CD4-positive, alpha-beta memory T cell (primary cell): ENCODE measurements at places on chromosomes 12 and 14. TPM values are rescaled to one million over a fixed set of nuclear protein-coding genes. Genes with fewer than 3 reads are reported as not detected.

FOXN4 gene
- not detected for total RNA-seq

KRT73 gene
- 6.0 TPM for total RNA-seq

TGFB3 gene
- 6.4 TPM for total RNA-seq

CLEC4C gene
- not detected for total RNA-seq

FAM90A1 gene
- not detected for total RNA-seq

IAPP gene
- not detected for total RNA-seq

ZDHHC22 gene
- not detected for total RNA-seq

DNM1L gene
- total RNA-seq: 50.1 TPM

SERPINA1 gene
- 0.58 TPM for total RNA-seq

PPP1R12A gene
- 129 TPM for total RNA-seq

GRCh38 chr14:89757313-89757939 is 197.1 kb downstream of the EFCAB11 start:
- DNase-seq: no peak

GRCh38 chr12:25146686-25147085 is 48.3 kb downstream of the DNAI7 start:
- no peak for DNase-seq

- no peak for DNase-seq
These were observed 17.3 kb downstream of the GSG1 start for GRCh38 chr12:13085968-13086686.

- no peak for DNase-seq
These were observed 202.6 kb downstream of the CRADD start for GRCh38 chr12:93879476-93880421.

DNA sequence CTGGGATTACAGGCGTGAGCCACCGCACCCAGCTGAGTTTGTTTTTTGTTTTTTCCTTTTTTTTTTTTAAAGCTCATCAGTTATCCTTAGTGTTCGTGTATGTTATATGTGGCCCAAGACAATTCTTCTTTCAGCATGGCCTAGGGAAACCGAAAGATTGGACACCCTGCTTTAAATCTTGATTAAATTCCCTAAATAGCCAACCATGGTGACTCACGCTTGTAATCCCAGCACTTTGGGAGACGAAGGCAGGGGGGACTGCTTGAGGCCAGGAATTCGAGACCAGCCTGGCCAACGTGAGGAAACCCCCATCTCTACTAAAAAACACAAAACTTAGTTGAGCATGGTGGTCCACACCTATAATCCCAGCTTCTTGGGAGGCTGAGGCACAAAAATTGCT is 131.1 kb downstream of the MED13L start:
- DNase-seq: no peak

DNA sequence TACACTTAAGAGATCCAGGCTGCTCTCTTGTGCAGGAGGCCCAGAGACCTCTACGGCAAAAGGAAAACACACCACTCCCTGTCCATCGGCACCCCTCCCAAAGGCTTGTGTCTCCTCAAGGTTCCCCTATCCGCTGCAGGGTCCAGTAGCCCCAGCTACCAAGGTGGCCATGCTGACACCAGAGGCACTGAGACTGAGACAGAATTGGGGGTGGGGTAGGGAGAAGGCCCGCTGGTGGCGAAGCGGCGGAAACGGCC is 590 bp downstream of the DDIT3 start:
- peak; percentile 18 for DNase-seq

- no peak for DNase-seq
These were observed 5.3 kb downstream of the GYS2 start for GRCh38 chr12:21599143-21599999.

GRCh38 chr12:6047249-6048237 is 76.9 kb downstream of the VWF start:
- no peak for DNase-seq

DNA sequence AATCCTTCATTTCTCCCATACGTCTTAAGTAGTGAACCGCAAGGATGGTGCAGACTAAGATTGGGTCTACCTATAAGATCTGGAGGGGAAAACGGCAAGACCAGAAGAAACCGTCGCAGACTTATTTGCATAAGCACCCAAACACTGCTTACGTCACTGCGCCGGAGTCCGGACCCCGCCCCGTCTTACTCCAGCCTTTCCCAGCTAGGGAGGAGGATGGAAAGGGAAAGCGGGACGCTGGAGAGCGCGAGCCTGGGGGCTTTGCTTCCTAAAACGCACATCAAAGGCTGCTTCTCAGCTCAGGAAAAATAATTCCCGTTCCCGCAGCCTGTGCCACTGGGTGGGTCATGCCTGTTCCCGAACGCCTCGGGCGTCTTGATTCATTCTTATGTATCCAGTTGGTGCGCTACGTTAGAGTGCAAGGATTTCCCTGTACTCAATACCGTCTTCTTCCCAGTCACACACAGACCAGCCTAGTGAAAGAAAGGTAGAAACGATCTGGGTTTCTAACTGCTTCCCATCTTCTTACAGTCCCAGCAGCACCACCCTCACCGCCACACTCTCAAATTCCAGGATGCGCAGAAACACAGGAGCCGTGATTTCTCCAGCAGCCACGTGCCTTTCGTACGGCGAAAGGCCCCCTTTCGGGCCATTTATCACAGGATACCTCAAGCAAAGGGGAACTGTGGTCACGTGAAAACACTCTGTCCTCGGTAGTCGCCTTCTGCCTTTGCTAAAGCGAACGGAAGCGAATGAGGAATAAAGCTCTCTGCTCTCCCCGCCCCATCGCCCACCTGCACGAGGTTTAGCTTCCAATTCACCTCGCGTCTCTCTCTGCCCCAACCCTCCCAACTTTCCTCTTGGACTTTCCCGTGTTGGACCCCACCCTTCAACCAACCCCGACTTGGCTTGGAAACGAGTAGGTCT is 1.1 kb downstream of the SLC6A15 start:
- no peak for DNase-seq

GRCh38 chr14:104974146-104974541 is 4.0 kb downstream of the AHNAK2 start:
- no peak for DNase-seq

DNA sequence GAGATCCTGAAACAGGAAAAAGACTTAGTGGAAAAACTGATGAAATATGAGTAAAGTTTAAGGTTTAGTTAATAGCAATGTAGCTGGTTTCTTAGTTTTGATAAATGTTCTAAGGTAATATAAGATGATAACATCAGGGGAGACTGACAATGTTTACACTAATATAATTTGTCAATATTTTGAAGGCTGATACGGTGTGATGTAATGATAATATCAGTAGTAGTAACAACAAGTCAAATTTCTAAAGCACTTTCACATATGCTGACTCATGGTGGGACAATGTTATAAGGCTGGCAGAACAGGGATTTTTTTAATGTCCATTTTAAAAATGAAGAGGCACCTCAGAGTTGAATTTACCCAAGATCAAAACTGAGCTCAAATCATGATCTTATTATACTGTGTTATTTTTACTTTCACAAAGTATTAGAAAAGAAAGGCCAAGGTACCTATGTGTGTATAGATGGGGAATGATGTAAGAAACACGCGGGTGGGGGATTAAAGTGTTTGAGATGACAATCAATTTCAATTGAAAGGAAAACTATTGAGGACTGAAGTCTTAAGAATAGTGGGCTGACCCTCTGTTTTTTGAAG is 2.4 kb upstream of the FLRT2 start:
- DNase-seq: no peak

DNA sequence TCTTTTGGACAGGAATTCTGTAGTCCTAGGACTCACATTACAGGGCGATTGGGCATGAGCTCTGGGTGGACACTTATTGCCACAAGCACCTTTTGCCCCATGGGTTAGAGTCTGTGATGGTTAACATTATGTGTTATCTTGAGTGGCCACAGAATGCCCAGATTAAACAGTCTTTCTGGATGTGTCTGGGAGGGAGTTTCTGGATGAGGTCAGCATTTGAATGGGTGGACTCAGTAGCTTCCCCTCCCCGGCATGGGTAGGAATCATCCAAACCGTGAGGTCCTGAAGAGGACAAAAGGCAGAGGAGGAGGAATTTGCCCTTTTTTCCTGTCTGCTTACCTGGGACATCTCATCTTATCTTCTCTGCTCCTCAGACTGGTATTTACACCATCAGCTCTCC is 85.6 kb downstream of the BMP4 start:
- DNase-seq: no peak

- peak; percentile 19 for DNase-seq
These were observed 1131.0 kb downstream of the BCL11B start for GRCh38 chr14:98140862-98141530.

DNA sequence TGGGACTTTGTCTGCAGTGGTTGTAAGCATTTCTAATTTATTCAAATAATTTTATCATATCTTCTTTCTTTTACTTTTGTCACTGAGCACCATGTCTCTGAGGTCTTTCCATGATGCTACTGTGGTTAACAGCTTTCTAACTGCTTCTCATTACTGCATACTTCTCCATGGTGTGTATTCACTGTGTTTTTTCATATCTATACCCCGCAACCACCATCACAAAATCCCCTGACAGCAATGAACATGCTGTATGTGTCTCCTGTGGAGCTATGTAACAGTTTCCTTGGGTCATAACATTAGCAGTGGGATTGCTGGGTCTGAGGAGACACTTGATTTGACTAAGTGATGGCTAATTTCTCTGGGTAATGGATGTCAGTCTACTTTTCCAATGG is 29.2 kb upstream of the CHST11 start:
- DNase-seq: no peak

DNA sequence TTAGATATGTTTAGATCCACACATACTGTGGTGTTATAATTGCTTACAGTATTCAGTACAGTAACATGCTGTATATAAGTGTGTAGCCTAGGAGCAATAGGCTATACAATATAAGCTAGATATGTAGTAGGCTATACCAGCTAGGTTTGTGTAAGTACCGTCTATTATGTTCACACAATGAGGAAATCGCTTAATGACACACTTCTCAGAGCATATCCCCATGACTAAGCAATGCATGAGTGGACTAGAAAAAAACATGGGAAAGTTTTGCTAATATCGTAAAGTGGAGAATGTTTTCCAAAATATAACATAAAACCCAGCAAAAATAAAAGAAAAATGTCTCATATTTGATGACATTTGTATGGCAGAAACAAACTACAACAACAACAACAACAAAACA is 27.3 kb downstream of the AKAP3 start:
- DNase-seq: no peak

GRCh38 chr14:105005329-105005928 is 15.5 kb downstream of the CDCA4 start:
- no peak for DNase-seq

- DNase-seq: no peak
These were observed 1.7 kb upstream of the KLC1 start for GRCh38 chr14:103627073-103628025.

DNA sequence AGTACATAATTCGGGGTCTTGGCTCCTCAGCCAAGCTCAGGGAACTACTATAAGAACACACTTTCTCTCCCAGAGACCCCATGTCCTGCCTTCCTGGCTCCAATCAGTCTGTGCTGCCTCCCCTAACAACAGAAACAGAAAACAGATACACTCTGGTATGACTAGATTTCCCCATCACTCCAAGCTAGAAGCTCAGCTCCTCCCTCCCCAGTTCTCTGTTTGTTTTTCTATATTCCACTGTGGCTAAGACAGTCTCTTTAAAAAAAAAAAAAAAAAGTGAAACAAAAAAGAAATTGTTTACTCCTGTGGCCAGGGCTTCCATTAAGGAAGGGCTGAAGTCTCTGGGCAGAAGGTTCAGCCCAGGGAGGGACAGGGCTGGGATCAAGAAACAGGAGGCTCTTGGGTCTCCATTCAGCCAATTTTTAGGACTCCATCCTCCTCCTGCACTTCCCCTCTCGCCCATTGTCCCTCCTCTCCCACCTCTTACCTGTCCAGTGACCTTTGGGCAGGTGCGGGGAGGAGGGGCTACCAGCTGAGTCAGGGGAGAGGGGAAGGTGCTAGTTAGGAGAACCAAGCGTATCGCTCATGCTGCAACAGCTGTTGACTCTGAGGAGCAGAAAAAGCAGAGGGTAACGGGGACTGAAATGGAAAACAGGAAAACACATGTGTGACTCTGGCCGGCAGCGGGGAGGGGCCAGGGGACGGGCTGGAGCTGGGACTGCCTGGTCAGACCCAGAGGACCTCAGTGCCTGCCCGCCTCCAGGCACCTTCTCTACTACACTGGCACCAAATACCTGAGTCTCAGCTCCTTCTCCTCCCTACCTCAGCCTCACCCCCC is 4.1 kb upstream of the SLC7A7 start:
- no peak for DNase-seq

DNA sequence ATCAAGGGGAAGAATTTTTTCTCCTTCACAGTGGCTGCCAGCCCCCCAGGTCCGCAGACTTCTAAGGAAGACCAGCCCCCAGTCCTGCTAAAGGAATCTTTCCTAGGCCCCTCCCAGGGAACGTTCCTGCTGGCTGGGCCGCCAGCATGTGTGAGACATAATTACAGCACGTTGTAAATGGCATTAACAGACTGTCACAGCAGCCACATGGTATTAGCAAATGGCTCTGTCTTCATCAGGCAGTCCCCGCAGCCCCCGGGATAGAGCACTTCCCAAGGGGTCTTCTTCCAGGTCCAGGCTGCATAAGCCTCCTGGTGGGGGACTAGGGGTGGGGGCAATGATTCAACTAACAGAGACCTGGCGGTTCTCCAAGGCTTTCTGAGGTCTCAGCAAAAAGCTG is 34.9 kb upstream of the FAM222A start:
- no peak for DNase-seq

DNA sequence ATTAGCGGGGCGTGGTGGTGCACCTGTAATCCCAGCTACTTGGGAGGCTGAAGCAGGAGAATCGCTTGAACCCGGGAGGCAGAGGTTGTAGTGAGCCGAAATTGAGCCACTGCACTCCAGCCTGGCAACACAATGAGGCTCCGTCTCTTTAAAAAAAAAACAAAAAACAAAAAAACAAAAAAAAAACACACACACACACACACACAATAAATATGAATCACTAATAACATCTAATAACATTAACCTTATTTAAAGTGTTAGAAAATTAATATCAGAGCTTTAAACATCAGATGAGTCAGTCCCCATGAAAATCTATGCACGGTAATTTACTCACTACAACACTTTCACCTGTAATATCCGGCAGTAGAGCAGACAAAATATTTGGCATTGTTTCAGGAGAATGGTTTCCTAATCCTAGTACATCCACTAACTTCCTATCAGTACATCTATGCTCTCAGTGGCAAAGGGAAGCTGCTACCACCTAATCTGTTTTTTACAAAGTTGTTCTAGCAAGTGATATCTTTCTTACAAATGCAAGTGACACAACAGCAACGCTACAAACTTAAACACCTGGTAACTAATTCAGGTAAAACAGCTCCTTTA is 36.2 kb downstream of the MED13L start:
- DNase-seq: no peak

DNA sequence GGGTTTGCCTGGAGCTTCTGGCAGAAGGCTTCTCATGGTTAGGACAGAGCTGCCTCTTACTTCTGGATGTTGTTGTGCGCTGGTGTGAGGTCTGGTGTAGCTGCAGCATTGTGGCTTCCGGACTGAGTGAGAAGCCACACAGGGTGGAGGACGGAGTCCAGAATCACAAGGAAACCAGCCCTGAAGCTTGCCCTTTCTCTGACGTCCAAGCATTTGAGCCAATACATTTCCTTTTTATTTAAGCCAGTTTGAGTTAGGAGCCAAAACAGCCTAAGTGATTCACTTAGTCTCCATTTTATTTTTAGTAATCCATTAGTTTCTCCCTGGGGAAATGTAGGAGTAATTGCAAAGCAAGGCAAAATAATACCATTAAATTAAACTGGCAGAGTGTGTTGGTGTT is 402.4 kb upstream of the RGS6 start:
- no peak for DNase-seq
